ENCODE measurements at places on chromosomes 12 and 14.

DNA sequence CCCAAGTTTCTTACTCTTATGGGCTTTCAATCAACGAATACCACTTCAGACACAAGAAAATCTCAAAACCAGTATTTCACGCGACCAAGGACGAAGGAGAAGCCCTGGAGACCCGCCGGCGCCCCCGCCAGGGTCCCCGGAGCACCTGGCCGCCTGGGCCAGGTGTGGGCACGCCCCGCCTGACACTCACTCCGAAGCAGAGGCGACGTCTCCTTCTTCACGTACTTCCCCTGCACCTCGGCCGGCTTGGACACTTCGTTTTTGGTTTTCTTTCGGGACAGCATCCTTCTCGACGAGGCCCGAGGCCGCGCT is 466 bp downstream of the SAV1 start:
- no peak for DNase-seq

DNA sequence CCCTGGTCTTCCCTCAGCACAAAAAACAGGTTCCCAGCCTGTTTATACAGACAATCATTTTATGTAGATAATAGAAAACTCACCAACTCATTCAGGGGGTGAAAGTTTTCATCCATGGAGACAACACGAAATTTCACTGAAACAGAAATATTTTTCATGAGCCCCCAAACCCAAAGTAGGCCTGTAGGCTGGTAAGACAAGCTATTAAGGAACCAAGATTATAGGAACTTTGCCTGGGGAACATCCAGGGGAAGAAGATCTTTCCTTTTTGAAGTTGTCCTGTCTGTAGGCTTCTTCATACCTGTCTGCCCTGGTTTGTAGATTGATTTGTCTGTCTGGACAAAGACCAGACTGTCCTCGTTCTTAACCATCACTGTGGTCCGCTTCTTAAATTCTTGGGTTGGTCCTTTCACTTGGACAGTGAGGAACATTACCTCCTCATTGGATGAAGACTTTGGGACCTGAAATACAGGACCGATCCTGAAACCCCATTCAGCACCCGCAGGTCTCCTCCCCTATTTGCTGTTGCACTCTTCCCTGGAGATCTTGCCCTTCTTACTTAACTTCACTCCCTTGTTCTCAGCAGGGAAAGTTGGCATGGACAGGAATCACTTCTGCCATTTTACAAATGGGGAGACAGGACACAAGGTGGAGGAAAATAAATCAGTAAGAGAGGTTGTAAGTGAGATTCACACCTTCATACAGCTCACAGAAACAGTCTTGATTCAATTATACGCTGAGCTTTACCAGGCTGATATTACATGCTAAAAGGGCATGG is 3.5 kb downstream of the A2M start:
- no peak for DNase-seq

GRCh38 chr12:113954547-113954946 is 11.6 kb downstream of the RBM19 start:
- no peak for DNase-seq

DNA sequence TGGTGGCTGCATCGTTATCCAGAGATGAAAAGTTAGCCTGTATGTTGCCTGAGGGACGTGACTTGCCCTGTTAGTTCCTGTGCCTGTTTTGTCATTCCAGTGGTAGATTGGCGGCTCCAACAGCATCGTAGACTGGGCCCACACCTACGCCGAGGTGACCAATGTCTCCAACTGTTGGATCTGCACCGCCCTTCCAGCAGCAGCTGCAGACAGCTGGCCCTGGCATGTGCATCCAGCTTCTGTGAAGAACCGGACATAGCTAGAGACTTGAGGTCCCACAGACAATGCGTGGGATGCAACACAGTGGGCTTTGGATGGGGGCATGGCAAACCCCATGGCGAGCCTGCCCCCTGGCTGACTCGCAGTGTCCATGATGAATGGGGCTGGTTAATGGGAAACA is 93.0 kb upstream of the TMPO start:
- DNase-seq, result no peak

DNA sequence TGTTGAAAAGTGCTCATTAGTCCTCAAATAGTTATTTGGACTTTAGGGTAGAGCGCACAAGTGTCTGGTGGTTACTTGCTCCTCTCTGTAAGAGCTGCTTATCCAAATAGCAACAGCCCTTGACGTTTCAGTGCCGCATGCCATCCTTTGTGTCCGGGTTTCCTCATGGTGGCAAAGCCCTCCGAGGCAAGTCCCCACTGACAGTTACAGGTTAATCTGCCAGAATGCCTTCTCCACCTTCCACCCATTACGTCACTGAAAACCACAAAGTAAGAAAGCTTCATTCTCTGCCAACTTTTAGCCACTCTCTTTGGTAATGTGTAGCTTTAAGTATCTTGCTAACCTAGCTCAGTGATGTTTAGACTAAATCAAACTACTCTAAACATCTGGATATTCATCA is 78.6 kb downstream of the POLR3B start:
- DNase-seq, result no peak

DNA sequence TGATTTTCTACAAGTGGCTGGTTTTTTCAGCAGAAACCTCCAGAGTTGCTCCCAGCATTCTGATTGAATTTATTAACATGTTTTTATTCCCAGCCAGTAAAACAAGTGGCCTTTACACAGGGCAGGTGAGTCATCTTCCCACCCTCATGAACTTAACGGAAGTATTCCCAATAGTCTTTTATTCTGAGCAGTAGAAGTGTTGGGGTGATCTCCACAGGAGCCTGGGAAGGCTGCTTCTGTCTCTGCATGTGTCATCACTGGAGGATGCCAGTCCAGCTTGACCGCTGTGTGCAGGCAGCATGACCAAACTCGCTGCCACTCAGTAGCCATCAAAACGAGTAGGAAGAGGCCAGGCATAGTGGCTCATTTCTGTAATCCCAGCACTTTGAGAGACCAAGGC is 13.4 kb upstream of the DNAH10 start:
- DNase-seq, result no peak

DNA sequence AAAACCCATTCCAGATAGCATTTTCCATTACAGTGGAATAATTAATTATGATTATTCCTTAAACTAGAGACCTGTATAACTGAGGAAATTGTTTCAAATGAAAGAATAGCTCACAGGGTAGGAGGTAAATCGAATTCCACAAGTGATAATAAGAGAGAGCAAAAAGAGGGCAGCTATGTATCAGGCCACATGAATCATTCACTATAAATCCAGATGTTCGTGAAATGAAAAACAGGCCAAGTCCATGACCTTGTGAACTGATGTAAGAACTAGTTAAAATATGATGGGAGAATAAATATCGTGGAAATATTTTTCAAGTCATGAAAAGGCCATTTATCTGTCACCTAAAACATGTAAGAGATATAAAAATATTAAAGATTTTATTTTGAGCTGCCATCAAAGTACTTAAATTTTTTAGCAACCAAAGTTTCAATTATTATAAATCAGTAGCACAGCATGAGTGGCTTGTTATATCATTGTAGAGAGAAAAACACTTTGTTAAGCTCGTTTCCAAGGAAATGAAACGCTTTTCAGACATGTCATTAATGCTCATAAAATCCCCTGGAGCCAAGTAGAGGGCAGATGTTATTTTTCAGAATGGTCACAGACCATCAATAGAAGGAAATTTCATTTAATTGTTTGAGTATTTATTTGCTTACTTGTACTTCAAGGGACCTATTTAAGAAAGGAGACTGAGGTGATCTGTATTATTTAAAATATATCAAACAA is 120.6 kb upstream of the CDKN3 start:
- DNase-seq, result no peak

DNA sequence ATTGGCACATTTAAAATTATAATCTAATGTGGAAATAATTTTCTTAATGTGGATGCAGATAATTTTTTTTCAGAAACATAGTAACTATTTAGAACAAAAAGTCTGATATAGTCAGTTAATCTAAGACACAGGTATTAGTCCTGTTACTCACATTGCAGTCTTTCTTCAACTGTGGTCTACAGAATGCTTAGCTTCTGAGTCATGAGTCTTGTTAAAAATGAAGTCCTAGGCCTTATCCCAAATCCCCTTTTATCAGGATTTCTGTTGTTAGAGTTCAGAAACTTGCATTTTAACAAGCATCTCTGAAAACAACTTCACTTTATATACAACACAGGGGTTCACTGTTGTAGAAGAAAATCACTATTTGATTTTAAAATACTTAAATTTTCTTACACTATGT is 112.2 kb downstream of the SLC16A7 start:
- DNase-seq, result no peak

GRCh38 chr12:85829391-85829790 is 6.8 kb downstream of the RASSF9 start:
- DNase-seq, result no peak

DNA sequence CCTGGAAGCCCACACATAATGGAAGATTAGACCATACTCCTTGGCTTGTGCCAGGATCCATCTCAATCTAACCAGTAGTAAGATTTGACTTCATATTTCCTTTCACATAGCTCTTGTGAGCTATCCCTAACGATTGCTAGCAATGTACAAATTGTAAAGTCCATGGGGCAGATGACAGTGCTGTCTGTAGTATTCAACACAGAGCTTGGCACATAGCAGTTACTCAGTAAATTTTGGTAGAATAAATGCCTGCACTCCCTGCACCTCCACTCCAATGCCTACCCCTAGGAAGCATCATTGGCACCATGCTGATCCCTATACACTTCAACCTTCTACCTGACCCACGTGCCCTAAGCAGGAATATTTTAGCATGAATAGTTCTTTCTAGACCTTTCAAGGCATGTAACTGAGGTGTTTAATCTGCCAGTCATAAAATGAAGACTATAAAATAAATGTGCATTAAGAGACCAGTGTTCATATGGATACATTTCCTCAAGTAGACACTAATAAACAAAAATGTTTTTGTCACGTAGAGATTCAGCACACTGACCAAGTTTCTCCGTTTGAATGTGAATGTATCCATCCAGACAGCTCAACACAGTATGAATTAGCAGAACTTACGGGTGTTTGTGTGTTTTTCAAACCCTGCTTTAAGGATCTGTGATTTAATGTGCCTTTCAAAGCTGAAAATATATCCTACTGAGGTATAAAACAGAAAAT is 98.8 kb downstream of the BMP4 start:
- DNase-seq, result no peak

- DNase-seq, result no peak
Observed at GRCh38 chr12:18591473-18591872, 146.3 kb downstream of the PLCZ1 start.

GRCh38 chr12:91191513-91192111 is 9.0 kb upstream of the DCN start:
- no peak for DNase-seq

DNA sequence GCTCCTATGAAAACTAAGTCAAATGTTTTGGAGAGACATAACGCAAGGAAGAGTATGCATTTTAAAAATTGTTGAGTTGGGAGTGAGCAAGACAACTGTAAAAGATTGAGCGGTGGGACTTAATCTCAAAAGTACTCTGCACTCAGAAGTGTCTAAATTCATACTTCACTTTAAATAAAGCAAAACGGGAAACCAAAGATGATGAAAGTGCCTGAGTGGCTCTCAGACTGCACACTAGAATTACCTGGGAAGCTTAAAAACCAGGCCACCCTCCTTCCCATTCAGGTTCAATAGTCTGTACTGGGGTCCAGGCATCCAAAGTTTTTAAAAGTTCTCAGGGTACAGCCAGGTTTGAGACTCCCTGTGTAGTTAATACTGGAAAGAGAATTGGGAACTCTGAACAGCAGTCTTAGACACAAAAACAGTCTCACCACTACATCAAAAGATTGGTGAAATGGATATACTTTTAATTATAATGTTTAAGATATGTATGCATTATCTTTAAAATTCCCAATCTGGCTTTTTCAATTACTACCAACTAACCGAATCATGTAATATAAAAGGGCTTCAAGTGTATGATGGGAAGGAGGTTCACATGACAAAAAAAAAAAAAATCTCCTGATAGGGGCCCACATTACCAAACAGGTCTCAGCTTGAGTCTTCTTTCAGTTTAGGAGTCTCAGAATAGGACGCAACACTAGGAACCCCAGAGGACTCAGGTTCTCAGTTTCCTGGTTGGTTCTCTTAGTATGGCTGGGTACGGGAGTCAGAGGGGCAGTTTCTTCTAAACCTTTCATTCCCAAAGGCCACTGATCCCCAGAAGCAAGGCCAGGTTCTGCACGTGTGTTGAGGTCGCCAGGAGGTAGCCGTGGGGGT is 1.0 kb downstream of the HOMEZ start:
- DNase-seq, result no peak

DNA sequence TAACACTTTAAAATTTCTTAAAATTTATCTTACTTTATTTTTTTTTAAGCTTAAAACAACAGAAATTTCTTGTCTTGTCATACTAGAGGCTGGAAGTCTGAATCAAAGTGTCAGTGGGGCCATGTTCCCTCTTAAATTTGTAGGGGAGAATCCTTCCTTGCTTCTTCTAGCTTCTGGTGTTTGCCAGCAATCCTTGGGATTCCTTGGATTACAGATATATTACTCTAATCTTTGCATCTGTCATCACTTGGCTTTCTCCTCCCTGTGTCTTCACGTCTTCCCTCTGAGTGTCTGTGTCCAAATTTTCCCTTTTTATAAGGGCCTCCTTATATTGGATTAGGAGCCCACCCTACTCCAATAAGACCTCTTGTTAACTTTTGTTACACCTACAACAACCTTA is 135.6 kb upstream of the PTPRB start:
- DNase-seq, result no peak

GRCh38 chr12:40104461-40105264 is 1.2 kb downstream of the SLC2A13 start:
- DNase-seq, result no peak

DNA sequence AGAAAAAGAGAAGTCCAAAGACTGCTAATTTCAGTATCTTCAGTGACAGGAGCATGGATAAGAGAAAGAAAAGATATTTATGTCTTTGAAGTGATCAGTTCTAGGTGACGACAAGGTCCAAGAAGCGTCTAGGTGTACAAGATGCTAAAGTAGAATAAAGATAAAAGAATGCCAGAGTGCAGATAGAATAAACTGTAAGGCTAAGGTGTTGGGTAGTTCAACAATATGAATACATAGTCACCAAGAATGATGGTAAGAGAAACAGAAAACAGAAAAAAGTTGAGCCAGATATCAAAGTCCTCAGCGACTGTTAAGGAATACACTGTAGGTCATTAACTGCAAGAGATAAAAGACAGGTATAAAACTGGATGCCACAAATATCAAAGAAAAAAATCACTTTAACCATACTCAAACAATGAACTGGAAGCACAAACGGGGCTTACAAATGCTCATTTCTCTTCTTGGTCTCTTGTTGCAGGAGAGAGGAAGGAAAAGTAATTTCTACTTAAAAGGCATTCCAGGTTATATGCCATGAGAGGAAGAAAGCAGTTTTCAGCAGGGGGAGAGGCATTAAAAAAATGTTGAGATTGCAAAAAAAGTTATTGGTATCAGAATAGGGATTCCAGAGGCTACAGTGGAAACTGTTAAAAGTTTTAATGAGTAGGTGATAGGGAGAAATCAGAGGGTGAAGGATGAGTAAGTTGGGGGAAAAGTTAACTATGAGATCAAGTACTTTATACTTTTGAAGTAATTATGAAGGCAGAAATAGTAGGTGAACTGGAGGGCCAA is 121.5 kb downstream of the CEP83 start:
- DNase-seq, result no peak

- DNase-seq, result no peak
Observed at GRCh38 chr12:28202374-28203130, 12.3 kb downstream of the CCDC91 start.

- DNase-seq, result peak; percentile 40
Observed at GRCh38 chr14:37985826-37986470, 221.8 kb upstream of the SSTR1 start.

GRCh38 chr12:103181366-103182152 is 224.1 kb downstream of the ASCL1 start:
- DNase-seq, result no peak

Data from activated T-cell treated with anti-CD3 and anti-CD28 coated beads, Interleukin-2, amount 50 U/mL, for 1 hour (primary cell).